Frontal cortex (tissue), 4 donors: ENCODE measurements at places on chromosomes 13 and 19. TPM values are rescaled to one million over a fixed set of nuclear protein-coding genes. Genes with fewer than 3 reads are reported as not detected.

OR7C1 gene
- not detected for total RNA-seq

ANGPTL8 gene
- total RNA-seq = not detected

SLITRK5 gene
- total RNA-seq = 29.3 TPM

CEP89 gene
- total RNA-seq = 24.9 TPM

UBE2L5 gene
- not detected for total RNA-seq
